Urinary bladder (tissue), 4 donors: ENCODE measurements at places on chromosomes 13 and 19. TPM values are rescaled to one million over a fixed set of nuclear protein-coding genes. Genes with fewer than 3 reads are reported as not detected.

GRCh38 chr19:17860993-17861360 lies 1.3 kb downstream of the RPL18A start:
- no peak for DNase-seq

The CEACAM4 gene
- total RNA-seq, result not detected

GRCh38 chr19:13887517-13887916 lies 10.6 kb downstream of the NANOS3 start:
- no peak for DNase-seq

GRCh38 chr19:48955308-48955958 lies 758 bp downstream of the BAX start:
- no peak for DNase-seq

The SPIB gene
- total RNA-seq, result 1.2 TPM

DNA sequence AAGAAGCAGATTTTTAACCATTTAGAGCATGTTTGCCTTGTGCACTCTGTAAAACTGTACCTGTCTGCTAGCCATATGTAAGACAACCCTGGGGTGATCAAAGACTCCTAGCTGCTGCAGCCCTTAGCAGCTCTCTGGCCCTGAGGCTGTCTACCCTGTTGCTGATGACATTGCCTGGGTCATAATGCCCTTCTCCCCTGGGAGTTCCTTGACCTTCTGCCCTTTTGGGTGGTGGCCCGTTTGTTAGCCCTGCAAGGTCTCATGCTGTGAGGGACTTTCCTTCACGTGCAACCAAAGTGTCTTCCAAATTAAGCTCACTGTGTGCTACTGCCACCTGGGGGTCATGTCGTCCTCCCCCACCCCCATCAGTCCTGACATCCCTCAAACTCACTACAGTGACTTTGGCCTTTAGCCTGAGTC lies 7.4 kb downstream of the GPC6 start:
- no peak for DNase-seq

The NLRP7 gene
- total RNA-seq, result not detected

DNA sequence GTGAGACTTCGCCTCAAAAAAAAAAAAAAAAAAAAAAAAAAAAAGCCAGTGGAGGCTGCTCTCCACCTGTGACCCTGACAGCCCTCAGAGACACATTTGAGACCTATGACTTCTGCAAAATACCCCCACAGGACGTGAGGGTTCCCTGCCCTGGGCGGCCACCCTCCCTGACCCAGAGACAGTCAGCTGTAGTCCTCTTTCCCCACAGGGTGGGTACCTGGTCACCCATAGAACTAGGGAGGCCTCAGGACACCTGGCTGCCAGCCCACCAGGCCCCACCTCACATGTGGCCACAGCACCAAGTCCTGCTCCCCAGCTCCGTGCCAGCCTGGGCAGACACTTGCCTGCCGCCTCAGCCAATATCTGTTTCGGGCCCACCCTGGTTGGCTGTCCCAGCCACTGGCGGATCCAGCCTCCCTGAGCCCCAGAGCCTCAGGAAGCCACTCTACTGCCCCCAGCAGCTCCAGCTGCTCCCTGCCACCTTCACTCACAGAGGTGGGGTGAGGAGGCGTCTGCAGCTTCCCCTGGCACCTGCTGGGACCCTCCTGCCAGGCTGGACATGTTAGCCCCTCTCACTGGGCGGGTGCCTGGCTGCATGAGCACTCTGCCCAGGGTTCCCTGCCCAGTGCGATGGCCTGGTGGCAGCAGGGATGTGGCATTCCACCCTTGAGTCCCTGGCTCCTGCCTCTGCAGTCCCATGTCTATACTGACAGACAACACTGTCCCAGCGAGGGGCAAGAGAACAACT lies 6.9 kb downstream of the MKNK2 start:
- no peak for DNase-seq

GRCh38 chr19:53878776-53879139 lies 3.2 kb upstream of the PRKCG start:
- no peak for DNase-seq

- DNase-seq, result no peak
Measured at GRCh38 chr19:51427201-51427600, 9.8 kb upstream of the SIGLEC10 start.

GRCh38 chr19:49766007-49766929 lies 533 bp upstream of the AP2A1 start:
- DNase-seq, result peak; percentile 99

- no peak for DNase-seq
Measured at GRCh38 chr13:79548902-79549301, 67.9 kb downstream of the NDFIP2 start.

- no peak for DNase-seq
Measured at GRCh38 chr13:45800485-45800884, 51.1 kb downstream of the SIAH3 start.

The KL gene
- 6.0 TPM for total RNA-seq

The OR7G2 gene
- not detected for total RNA-seq

The PLIN4 gene
- total RNA-seq, result 14.0 TPM
